Calu3 (cell line): ENCODE measurements at places on chromosomes 3 and 15.

DNA sequence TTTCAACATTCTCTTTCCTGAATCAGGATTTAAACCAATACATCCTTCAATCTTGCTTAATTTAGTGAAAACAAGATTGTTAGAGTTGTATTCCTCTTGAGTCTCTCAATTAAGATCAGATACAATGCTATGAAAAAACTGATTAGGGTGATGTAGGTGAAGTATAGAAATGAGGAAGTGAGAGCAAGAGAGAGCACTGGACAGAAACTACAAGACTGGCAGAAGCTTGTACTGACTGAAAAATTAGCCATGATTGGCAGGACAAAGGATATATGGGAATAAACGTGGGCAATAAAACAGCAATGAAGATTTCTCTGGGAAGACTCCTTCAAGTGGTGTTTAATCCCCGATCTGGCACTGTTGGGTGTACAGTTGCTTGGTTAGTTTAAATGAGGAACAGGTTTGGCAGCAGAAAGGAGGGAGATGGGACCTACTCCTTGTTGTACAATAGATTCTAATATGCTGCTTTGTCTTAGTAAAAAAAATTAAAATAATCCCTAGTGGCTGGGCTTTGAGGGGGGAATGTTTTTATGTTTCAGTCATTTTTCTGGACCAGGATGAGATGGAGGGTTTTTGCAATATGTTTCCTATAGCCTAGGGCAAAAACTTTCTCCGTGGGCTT, 252.7 kb downstream of the SLC9A9 start:
- no peak for DNase-seq

DNA sequence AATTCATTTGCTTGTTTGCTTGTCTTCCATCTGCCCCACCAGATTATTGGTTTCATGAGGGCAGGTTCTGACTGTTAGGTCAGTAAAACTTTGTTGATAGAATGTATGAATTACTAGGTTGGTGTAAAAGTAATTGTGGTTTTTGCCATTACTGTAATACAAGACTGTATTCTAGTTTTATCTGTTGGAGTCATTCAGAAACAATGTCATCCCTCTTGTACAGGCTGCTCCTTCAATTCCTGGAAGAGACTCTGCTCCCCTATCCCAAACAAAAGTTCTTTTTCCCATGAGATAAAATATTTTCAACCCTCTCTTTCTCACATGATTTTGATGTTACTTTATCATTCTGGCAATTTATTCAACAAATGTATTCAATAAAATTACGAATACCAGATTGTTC, 115.0 kb downstream of the CHST2 start:
- DNase-seq = no peak

DNA sequence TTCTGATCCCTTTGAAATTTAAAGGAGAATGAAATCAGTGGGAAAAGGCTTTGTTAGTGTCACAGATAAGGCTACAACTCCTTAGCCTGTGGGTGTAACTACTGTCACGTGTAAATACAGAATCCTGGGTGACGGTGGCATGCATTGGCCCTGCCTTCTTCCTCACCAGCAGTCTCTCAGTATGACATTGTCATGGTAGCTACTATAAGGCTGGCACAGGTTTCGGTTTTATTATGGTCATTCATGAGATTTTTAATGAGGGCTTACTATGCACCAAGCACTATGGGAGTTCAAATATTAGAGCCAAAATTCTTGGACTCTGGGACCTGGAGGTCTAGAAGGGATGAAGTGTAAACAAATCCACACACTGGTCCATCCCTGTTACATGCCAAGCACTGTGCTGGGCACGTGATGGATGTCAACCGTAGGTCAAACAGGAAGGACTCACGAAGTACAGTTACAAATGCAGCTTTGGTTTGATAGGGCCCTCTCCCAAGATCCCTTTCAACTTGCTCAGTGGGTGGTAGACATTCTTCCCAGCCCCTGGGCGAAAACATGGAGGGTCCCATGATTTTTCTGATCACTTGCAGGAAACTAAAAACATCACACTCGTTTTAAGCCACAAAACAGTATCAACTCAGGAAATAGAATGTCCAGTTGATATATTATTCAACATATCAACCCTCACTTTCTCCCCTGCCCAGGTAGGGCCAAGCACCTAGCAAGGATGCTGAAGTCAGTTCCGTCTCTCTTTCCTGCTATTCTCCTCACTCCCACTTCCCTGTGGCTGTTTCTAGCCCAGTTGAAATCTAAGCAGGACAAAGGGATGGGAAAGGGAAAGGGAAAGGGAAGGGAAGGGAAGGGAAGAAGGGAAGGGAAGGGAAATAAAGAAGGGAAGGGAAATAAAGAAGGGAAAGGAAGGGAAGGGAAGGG, 25.3 kb downstream of the BFSP2 start:
- no peak for DNase-seq

GRCh38 chr15:44028349-44028748, 166.7 kb downstream of the FRMD5 start:
- DNase-seq = no peak

GRCh38 chr15:75902129-75902557, 1.5 kb upstream of the FBXO22 start:
- no peak for DNase-seq

- no peak for DNase-seq
Observed at GRCh38 chr15:66850996-66851310, 148.9 kb downstream of the SMAD6 start.
